ENCODE measurements at places on chromosomes 4 and X. TPM values are rescaled to one million over a fixed set of nuclear protein-coding genes. Genes with fewer than 3 reads are reported as not detected.
A peak's percentile ranks its signal among the peaks of the same experiment; 100 is the strongest.

GRCh38 chr4:40874901-40875300 is 125.1 kb downstream of the NSUN7 start:
- DNase-seq: no peak

The MAGEA1 gene
- not detected for total RNA-seq

- DNase-seq: no peak
Observed at GRCh38 chr4:166012129-166013030, 139.3 kb downstream of the TLL1 start.

The ARX gene
- total RNA-seq: not detected

The CPXCR1 gene
- total RNA-seq: not detected

DNA sequence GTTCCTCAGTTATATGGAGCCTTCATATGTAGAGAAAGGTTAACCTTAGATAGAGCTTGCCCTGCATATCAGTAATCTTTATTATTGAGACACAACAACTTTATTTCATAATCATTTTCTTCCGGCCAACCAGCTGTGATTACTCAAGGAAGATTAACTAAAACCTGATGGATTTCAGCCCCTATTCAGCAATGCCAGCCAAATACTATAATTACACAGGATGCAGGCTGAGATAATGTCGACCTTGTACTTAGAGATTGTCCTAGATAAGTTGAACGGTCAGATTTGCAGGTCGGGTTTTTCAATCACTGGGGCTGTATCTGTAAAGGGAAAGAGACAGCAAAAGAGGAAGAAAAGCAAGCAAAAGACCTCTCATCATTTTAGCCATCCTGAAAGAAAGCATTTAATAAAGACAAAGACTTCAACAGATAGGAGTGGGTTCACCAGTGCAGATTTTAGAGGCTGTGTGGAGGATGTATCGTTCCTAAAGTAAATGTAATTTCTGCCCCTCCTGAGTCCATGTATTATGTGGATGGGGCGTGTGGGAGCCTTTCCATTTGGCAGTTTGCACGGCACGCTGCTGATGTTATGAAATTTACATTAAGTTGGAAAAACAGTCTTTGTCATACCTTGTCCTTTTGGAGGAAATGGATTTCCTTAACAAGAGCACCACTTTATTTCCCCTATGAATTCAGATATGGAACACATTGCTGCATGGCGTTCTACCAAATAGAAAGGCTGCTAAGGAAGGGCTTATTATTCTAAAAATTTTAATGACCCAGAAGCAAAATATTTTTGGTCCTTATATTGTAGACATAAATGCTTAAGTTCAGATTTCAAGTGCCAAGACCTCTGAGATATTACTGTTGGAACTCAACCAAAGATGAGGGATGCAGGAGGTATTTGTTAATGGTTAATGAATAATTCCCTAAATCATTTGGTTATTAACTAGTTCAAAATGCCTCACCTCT is 496.7 kb downstream of the SPRY1 start:
- DNase-seq: no peak

The PWWP3B gene
- not detected for total RNA-seq

The NAT8L gene
- 8.0 TPM for total RNA-seq

- DNase-seq: no peak
Observed at GRCh38 chrX:68895341-68895755, 66.5 kb downstream of the EFNB1 start.

DNA sequence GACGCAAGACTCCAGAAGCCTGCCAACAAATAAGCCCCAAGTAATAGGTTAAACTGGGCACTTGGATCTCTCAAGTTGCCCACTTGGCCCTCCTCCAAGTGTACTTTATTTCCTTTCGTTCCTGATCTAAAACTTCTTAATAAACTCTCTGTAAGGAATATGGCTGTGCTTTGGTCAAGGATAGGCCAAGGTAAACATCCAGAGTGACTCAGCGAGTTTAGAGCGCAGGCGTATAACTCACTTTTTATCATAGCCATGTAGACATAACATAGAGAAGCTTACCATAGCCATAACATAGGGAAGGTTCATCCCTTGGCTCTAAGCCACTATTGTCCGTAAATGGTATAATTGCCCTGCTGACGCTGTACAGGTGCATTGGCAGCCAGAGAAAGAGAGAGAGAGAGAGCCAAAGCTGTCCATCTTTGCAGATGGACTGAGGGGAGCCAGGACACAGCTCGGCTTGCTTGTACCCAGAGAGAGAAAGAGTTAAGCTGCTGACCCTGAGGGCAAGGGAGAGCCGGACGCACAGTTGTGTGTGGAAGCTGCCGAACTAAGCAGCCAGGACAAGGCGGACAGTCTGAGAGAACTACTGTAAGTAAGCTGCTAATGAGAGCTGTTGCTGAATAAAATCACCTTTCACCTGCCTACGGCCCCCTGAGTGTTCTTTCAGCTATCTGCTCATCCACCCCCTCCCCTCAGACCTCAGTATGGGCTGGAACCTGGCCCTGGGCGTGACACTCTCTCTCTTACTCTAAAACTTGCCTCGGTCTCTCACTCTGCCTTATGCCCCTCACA is 1.8 kb downstream of the TLR1 start:
- no peak for DNase-seq

DNA sequence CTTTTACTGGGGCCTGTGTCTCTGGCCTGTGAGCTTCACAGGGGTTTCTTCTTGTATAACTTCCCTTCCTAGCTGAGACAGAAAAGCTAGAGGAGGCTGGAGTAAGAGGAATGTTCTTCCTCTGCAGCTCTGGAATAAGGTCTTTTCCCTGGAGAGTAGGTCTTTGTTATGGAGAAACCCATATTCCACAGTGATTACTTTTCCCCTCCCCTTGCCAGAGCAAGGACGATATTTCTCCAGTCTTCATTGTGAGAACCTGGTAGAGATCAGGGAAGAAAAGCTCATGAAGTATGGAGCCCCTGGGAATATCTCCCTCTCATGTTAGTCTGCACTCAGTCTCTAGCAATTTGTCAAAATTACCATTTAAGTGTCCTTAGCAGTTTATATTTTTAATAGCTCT is 18.7 kb upstream of the GLRB start:
- no peak for DNase-seq

The SLC49A3 gene
- total RNA-seq: 0.81 TPM

GRCh38 chrX:149152941-149153340 is 352.2 kb downstream of the IDS start:
- DNase-seq: no peak

DNA sequence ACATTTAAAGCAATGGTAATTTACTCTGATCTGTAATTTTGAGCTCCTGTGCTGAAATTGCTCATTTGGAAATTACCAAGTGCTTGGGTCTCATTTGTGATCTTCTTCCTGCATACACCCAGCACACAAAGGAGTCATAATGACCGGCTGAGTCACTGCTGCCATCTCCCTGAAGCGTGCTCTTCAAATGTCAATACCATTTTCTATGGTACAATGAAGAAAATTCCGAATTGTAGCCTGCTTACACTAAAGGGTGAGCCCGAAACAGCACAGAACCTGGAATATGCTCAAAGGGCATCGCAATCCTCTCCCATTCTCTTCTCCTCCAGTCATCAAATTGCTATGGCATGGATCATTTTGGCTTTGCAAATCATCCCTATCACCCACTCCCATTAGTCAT is 140.5 kb downstream of the GRIA3 start:
- DNase-seq: no peak

DNA sequence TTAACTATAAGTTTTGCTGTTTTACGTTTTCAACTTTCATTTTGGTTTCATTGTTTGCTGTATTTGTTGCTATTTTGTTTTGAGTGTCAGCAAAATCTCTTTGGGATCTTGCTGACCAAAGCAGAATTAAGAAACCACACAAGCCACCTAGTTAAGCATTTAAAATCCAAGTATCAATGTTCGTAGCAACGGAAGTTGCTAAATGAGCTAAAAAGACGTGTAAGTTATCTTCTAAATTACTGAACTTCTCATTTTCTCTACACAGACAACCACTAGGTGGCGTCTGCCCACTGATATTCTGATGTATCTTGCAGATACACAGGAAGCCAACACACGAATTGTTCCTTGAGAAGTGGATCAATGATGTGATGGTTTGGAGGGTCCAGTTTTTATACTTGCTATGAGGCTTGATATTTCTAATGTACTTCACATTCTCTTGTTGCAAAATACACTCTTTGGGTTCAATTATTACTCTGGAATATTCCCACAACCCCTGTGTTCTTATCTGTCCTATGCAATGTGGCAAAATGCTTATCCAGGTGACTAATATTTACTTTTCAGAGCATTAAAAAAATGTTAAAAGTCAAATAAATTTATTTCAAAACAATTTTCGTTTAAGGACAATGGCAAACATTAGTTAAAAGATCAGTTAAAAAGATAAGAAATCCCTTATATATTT is 250.5 kb downstream of the TECRL start:
- peak; percentile 32 for DNase-seq

GRCh38 chr4:94530073-94530472 is 78.3 kb downstream of the PDLIM5 start:
- no peak for DNase-seq

GRCh38 chr4:23441530-23442069 is 448.2 kb downstream of the PPARGC1A start:
- DNase-seq: no peak

- no peak for DNase-seq
Observed at GRCh38 chrX:47817421-47817820, 19.3 kb upstream of the ZNF81 start.

The MTM1 gene
- total RNA-seq: 24.1 TPM

The CORIN gene
- not detected for total RNA-seq

DNA sequence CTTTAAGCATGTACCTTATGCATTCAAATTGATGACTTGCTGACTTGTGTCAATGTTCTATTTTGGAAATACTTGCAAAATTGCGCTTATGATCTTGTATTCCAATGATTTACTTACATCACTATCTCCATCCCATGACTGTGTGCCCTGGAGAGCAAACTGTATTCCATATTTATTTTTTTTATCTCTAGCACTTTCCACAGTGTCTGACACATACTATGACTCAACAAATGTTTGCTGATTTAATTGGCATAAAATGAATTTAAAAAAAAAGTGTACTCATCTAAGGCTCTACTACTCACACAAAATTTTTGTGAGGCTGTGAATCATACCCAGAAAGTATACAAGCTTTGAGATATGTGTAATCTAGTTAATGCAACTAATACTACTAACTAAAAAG is 1066.8 kb upstream of the ADGRL3 start:
- DNase-seq: no peak

DNA sequence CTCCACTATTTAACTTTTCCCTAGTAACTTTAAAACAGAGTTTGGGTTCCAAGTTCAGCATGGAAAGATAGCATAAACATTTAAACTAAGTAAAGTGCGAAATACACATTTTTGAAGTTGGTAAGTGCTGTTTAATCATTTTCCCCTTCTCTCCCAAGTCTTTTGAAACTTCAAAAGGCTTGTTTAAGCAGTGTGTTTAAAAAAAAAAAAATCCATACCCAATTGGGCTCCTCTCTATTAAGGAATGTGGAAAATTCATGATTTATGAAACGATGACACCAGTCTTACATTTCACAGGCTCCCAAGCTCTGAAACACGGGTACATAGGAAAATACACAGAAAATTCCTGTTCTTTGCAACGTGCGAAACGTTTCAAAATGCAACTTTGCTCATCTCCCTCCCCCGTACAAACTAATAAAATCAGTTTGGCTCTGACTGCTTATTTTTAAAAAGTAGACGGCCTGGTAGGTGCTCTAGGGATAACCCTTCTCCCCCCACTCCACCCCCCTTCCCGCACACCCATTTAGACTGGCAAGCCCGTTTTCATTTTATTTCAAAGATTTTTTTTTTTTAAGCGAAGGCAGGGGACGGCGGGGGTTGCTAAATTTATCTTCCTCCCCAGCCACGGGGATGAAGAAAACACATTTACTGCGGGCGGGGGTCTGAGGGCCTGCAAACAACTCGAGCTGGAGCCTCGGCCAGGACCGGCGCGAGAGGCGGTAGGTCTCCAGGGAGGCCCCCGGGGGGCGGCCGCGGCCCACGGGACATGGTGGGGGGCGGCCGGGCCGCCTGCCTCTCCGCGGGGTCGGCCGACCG is 786 bp upstream of the ZFX start:
- DNase-seq: no peak

- no peak for DNase-seq
Observed at GRCh38 chr4:104017213-104017612, 297.4 kb upstream of the TACR3 start.

GRCh38 chrX:9188117-9188516 is 154.2 kb upstream of the FAM9B start:
- DNase-seq: no peak

DNA sequence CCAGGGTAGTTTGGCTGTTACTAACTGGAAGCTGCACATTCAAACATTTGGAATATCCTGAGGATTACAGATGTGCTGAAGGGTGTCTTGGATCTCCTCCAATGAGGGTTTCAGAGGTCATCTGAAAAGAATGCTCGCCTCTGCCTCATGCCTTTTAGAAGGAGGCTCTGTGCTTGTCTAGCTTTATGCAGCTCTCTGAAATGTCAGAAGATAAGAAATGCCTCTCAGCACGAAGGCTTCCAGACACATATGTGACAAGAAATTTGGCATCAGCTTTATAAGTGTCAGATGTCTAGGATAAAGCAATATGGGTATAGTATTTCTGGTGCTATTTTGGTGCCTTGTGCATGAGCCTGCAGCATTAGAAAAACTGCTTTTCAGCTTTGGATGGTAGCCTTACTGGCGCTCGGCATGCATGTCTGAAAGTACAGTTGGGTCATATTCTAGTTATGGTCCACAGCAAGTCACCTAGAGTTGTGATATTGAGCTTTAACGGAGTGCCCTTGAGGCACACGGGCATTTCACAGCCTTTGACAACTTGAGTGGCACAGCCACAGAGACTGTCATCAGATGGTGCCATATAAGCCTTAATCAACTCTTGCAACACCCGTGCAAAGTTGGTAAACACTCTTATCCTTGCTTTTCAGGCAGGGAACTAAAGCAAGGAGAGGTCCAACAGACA is 70.8 kb upstream of the PGRMC2 start:
- DNase-seq: no peak

The ALB gene
- total RNA-seq: not detected

GRCh38 chrX:63979480-63979879 is 194.5 kb upstream of the ARHGEF9 start:
- no peak for DNase-seq

The C4orf50 gene
- 0.52 TPM for total RNA-seq

The BTC gene
- total RNA-seq: not detected

The SUPT20HL1 gene
- 0.07 TPM for total RNA-seq

DNA sequence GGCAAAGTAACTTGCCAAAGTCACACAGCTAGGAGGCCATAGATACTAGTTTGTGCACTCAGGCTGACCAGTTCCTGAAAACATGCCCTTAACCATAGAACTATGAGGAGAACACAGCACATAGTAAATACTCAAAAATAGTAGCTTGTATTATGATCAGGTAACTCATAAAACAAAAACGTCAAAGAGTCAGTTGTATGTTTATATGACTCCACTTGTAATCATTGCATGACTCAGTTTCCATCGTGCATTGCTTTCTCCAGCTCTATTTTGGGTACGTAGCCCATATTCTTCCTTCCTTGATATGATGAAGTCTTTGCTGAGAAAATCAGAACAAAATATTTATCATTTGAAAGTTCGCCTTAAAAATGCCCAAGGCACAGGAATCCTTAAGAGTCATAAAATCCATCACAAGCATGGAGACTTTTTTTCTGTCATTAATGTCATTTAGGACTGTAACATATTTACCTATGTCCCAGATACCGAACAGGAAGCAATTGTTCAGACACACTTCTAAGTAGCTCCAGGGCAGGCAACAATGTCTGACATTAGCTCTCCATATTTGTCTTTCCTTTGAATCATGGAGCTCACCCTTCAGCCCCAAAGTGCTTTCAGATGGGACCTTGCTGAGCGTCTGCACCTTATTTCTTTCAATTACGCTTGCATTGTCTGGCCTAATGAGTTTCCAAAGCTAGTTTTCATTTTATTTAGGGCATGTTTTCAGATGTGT is 11.2 kb upstream of the MID1 start:
- no peak for DNase-seq

The USP38 gene
- 32.0 TPM for total RNA-seq

The KIT gene
- 0.17 TPM for total RNA-seq

- DNase-seq: no peak
Observed at GRCh38 chr4:144338148-144338547, 197.6 kb upstream of the GYPA start.
